Calu3 (cell line): ENCODE measurements at places on chromosomes 12 and 14. TPM values are rescaled to one million over a fixed set of nuclear protein-coding genes. Genes with fewer than 3 reads are reported as not detected.

- no peak for DNase-seq
These were observed 14.1 kb upstream of the GAPDH start for GRCh38 chr12:6520186-6520585.

RERG gene
- total RNA-seq: 6.0 and 8.9 TPM in 2 replicates

PABPN1 gene
- 173 and 181 TPM in 2 replicates for total RNA-seq

GRCh38 chr12:59708484-59708883, 112.7 kb downstream of the SLC16A7 start:
- DNase-seq: no peak

DNA sequence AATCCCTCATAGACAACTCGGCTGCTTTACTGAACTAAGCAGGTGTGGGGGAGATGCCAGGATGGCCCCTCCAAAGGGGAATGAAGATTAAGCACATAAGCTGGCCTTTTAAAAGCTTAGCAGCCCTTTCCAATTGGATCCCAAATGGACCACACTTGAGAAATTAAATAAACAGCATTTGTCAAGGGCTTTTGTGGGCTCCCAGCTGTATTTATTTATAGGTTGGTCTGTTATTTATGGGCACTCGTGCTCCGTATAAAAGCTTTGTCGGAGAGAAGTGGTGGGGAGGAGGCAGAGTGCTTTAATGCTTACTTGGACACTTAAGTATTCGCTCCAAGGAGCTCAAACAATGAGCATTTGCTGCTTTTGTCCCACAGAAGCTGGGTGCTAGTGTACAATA, 580.2 kb downstream of the MED13L start:
- no peak for DNase-seq

DNA sequence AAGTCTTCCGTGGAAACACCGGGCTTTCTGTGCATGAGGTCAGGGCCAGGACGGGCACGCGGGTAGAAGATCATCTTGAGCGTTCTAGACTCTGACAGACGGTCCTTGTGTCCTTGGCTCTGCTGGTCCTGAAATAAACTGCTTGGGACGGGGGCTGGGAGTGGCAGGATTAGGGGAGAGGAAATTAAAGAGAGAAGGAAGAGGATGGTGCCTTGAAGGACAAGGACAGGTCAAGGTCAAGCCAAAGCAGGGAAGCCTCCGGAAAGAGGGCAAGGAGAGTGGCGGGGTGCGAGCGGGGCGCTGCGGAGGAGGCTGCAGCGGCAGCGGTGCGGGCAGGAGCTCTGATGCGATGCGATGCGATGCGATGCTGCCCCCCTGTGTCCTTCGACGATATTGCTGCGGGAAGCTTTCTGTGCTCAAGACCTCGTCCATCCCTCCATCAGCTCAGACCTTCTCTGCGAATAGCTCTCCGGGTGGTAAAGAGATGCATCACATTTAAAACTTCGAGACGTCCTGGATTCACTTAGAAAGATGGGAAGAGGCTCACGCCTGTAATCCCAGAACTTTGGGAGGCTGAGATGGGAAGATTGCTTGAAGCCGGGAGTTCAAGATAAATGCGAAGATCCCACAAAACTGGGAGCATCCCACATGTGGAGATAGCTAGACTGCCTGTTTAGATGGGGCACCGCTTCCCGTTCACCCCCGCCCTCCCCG, 110.1 kb upstream of the TMEM132D start:
- DNase-seq: peak; percentile 57

DNA sequence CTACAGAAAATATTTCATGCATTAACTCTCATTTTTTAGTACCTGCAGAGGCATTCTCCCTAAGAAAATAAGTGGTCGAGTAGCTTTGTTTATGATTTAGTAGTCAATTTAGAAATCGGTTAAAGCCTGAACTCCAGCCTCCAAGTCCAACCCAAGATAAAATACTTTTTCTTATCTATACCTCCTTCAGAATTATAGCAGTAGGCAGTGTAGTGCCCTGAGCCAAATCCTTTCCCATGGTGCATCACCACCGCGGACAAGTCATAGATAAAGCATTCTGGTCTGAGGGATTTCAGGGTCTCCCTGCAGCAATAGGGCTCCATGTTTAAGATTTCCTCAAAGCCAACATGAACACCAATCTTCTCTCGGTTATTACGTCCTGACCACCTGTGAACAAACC, 30.5 kb downstream of the USP44 start:
- DNase-seq: no peak

HCAR1 gene
- total RNA-seq: 5.0 and 5.9 TPM in 2 replicates

DNA sequence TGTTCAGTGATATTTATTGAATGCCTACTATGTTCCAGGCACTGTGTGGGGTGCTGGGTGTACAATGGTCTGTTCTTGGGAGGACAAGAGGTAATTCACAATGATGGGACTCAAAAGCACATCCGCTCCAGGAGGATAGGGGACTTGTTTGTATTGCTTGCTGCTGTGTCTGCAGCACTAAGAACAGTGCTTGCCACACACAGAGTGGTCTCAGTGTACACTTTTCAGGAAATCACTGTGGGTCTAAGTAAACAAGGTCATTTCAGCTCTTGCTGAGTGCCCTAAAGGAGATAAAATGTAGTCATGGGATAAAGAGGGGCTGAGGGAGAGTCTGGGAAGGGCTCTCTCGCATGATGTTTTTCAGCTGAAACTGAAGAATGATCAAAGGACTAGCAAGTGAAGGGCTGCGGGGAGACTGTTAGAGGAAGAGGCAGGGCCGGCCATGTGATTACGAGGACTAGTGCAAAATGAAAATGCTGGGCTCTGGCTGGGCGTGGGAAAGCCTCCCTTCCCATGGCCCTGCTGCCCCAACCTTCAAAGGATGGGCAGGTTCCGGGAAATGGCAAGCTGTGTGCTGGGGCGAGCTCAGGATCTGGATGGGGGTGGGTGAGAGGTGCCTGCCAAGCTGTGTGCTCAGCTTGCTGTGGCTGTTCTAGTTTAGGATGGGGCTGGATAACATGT, 39.1 kb downstream of the ADCK1 start:
- no peak for DNase-seq

GRCh38 chr14:52845081-52845480, 53.7 kb upstream of the GNPNAT1 start:
- no peak for DNase-seq

HNRNPC gene
- 472 and 476 TPM in 2 replicates for total RNA-seq

GRCh38 chr12:95002754-95003153, 743 bp downstream of the NDUFA12 start:
- DNase-seq: no peak

GRCh38 chr12:46174919-46175318, 93.9 kb downstream of the SLC38A1 start:
- DNase-seq: no peak

- no peak for DNase-seq
These were observed 91.6 kb upstream of the PAWR start for GRCh38 chr12:79782172-79782900.

DNA sequence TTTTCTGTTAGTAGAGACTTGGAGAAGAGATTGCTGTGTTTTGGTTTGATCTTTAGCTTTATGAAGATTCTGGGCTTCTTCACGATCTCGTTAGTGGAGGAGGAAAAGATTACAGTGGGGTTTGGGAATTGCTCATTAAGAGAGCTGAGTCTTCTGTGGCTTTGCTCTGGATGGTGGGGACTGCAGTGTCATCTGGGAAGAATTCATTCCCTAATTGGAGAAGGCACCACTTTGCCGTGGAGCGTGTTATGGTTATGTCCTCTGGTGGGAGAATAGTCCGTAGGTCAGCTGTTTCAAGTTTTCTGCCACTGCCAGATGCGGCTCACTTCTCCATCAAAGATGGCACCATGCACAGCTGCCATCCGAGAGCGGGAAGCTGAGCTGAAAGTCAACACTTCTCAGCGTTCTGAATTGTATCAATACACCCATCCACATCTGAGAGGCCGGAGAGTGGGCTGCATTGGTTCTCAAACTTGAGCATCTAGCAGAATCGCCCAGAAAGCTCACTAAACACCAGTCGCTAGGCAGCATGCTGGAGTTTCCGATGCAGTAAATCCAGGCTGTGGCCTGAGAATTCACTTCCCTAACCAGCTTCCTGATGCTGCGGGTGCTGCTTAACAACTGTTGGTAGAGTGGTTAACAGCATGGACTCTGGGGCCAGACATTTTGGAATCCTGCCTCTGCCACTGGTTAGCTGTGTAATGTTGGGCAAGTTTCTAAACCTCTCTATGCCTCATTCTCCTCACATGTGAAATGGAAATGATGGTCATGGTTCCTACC, 117.8 kb downstream of the PLXNC1 start:
- no peak for DNase-seq

EMP1 gene
- total RNA-seq: 128 and 146 TPM in 2 replicates

WSCD2 gene
- not detected in 2 replicates for total RNA-seq

DNA sequence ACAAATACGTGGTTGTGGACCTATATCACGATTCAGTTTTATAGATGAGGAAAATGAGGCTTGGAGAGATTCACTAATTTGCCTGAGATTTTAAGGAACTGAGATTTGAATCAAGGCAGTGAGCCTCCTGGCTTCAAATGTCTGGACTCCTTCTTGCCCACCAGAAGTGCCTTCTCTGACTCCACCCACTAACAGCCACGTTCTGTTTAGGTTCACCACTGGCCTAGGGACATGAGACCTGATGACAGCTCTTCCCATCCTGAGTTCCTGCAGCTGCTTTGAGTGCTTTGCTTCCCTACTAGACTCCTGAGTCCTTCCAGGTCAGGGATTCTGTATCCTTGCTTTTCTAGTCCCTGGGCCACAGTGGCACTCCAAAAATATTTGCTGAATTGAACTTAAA, 57.1 kb downstream of the PLBD1 start:
- no peak for DNase-seq

DNA sequence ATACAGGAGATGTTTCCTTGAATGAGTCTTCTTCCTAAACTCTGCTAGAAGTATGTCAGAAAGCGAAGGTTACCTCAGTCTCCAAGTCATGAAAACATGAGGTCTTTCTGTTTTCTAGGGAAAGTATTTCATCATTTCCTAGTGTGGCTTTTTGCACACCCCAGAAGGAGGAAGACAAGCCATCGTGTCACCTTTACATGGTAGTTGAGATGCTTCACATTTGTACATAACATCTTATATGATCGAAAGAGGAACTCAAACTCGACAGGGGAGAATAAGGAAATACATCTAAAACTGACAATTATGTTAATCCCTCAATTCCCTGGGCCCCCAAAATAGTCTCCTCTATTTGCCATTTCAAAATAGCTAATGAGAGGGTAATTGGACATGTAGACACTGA, 214.1 kb upstream of the PLEKHG7 start:
- DNase-seq: no peak

DNA sequence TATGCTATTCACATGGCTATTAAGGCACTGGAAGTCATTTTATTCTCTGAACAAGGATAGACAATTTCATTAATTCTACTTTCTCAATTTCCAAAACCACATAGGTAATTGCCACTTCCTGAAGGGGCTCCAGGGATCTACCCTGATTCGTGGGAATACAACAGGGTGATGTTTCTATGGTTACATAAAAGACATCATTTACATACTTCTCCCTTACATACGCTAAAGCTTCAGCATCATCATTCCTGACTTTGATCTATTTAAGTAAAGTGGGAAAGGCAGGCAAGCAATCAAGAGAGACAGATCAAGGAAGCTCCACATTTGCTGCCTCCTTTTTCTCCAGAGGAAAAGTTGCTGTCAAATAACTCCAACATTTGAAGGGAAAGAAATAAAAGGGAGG, 118.8 kb upstream of the SINHCAF start:
- no peak for DNase-seq

NOVA1 gene
- total RNA-seq: not detected in 2 replicates

FRS2 gene
- 27.5 and 34.5 TPM in 2 replicates for total RNA-seq

DNA sequence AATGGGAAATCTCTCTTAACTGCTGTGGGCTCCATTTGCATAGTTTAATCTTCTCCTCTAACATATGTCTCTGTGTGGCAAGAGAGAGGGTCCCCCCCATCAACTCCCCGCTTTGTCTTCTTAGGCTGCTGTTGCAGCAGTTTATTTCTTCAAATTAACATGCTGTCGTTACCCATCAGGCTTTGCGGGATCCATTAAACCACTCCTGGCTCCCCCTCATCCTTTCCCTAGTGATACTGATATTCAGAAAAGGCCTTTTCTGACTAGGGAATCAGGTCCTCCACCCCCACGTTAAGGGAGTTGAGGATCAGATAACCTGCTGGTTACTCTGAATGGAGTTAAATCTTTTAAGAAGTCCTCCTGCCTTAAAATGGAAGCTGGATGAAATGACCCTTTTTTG, 15.2 kb downstream of the GPR84 start:
- no peak for DNase-seq

RDH16 gene
- total RNA-seq: 0.24 and 0.28 TPM in 2 replicates

- no peak for DNase-seq
These were observed 10.3 kb upstream of the INF2 start for GRCh38 chr14:104678901-104679705.

GRCh38 chr12:20250761-20251160, 117.6 kb upstream of the PDE3A start:
- no peak for DNase-seq

TCL1A gene
- not detected in 2 replicates for total RNA-seq

- no peak for DNase-seq
These were observed 380.4 kb upstream of the DDHD1 start for GRCh38 chr14:53533384-53533970.

- no peak for DNase-seq
These were observed 1084.7 kb downstream of the SLC6A15 start for GRCh38 chr12:83827860-83828259.

DNA sequence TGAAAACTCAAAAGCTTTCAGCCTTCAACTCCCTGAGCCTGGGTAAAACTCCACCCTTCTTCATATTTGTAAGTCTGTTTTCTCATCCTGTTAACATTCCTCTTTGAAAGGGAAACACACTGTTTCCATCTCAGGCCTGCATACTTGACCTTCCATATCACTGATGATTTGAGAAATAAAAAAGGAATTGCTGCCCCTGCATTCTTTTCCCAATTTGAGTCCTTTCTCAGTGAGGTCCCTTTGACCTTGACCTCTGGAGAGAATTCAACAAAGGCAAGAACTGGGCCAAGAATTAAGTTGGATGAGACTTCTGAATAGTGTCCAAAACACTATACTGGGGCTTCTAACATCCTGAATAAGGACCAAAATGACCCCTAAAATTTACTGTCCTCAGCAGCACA, 108.0 kb downstream of the AEBP2 start:
- no peak for DNase-seq

GRCh38 chr12:90333424-90333823, 621.6 kb downstream of the CCER1 start:
- DNase-seq: no peak

NEUROD4 gene
- total RNA-seq: not detected in 2 replicates

GRCh38 chr12:130245251-130245650, 83.0 kb downstream of the FZD10 start:
- no peak for DNase-seq

MPHOSPH9 gene
- total RNA-seq: 52.5 and 69.5 TPM in 2 replicates

DNA sequence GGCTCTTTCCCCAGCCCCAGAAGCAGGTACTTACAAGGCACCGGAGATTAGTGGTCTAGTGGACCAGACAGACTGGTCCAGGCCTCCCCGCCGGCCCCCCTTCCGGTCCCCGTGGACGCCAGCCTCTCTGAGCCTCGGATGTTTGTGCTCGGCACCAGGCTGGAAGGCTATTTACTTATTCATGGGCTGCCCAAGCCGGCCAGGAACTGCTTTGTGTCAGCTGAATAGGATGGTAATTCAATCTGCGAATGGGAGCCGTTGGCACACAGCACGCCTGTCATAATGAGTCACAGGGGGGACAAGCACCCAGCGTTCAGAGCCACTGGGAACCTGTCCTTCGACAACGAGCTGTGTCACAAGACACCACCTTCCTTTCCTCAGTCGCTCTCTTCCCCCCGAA, 82.3 kb downstream of the RIMBP2 start:
- DNase-seq: peak; percentile 61

FLRT2 gene
- not detected in 2 replicates for total RNA-seq

GPRC5A gene
- 742 and 748 TPM in 2 replicates for total RNA-seq
